NCI-H2107 (cell line): ENCODE measurements at places on chromosomes 7 and 10.

DNA sequence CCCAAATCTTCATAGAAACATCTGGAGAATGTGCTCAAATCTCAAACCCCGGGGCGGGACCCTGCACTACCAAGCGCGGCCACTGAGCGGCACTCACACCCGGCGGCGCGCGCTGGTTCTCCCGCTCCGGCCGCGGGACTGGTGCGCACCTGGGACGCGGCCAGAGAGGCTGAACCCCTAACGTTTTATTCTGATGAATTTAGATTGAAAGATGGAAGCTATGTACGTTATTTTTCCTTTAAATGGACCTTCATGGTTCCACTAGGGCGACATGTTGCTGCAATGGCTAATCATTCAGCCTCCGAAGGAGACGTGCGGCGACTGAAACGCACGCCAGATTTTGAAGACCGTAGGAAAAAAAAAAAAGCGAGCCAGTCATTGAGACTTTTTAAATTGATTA lies 107.0 kb upstream of the INSIG1 start:
- DNase-seq: no peak

GRCh38 chr7:100801833-100802568 lies 25.3 kb downstream of the EPHB4 start:
- no peak for DNase-seq

- DNase-seq: no peak
Observed at GRCh38 chr10:112539340-112539739, 92.3 kb downstream of the VTI1A start.

DNA sequence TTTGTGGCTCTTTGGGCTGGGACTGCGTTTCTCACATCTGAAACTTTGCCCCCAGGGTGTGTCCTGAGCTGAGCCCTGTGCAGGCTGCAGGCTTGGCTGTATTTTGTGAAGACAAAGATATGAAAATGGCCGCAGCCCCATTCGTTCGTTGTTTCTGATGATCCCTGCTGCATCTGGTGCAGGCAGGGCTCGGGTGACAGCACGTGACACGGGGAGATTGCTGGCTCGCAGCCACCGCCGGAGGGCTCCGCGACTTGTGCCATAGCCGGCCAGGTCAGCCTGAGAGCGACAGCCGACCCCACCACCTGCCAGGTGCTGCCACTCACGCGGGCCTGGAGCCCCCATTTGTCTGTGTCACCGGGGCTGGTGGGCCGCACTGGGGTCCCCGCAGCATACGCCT lies 81.3 kb downstream of the ZRANB1 start:
- DNase-seq: peak; percentile 20

- peak; percentile 4 for DNase-seq
Observed at GRCh38 chr10:47311193-47311931, 10.9 kb upstream of the GDF2 start.

DNA sequence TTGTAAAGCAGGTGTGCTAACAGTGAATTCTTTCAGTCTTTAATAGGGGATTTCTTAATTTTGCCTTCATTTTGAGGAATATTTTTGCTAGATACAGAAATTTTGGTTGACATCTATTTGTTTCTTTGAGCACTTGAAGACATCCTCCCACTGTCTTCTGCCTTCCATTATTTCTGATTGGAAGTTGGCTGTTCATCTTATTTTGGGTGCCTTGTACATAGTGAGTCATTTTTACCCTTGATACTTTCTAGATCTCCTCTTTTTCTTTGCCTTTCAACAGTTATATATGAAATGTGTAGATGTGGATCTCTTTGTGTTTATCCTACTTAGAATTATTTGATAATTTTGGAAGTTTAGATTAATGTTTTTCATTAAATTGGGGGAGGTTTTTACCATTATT lies 631.0 kb downstream of the AUTS2 start:
- no peak for DNase-seq

- DNase-seq: peak; percentile 12
Observed at GRCh38 chr10:80599424-80599847, 61.7 kb downstream of the SH2D4B start.

GRCh38 chr10:63094405-63094804 lies 38.7 kb upstream of the NRBF2 start:
- DNase-seq: no peak

DNA sequence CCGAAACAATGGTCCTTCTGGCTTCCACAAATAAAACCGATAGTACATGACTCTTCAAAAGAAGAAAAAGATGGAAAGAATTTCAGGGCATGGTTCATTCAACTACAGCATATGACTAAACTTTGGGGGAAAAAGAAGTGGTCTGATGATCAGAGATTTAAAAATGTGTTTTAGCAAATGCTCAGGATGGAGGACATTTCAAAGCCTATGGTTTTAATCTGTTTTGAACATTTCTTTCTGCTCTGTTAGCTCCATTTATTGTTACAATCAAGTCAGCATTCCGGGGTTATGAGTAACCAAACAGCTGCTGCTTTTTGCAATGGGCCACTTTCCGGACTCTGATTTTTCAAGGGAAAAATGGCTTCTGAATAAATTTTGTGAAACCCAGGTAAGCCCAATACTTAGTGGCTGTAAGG lies 142.4 kb downstream of the CUBN start:
- DNase-seq: no peak

GRCh38 chr10:72095195-72095594 lies 6.8 kb upstream of the SPOCK2 start:
- DNase-seq: no peak

DNA sequence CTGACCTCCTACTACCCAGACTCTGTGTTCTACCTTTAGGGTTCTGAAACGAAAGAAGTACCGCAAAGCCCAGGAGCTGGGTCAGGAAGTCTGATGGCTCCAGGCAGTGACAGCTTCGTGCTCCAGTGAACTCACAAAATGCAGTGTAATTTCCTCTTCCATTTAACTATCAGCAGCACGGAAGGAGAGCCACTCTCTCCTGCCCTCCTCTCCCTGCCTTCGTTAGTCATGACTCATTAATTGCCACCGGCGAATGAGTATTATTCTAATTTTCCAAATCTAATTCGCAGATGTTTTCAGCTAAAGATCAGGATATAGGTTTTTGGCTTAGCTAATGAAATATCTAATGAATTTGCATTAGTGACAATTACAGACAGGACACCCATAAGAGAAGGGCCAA lies 1262.0 kb downstream of the TYW1 start:
- DNase-seq: no peak
